ENCODE measurements at places on chromosomes 16 and 17.

- no peak for DNase-seq
Measured at GRCh38 chr16:47254756-47255155, 111.0 kb upstream of the NETO2 start.

DNA sequence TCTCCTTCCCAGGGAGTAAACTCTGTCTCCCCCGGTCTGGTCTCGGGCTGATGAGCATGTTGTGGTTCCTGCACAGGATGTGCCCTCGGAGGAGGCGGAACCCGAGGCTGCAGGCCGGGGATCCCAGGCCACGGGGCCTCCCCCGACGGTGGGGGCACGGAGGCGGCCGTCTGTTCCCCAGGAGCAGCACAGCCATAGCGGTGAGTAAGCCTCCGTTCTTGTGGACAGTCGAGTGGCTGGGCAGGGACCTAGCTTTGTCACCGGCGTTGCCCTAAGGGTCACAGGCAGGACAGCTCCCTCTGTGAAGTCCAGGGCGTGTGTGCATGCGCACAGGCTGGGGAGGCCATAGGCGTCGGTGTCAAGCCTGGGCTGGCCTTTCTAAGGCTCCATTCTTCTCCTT is 3.5 kb downstream of the ZNF213 start:
- peak; percentile 38 for DNase-seq

DNA sequence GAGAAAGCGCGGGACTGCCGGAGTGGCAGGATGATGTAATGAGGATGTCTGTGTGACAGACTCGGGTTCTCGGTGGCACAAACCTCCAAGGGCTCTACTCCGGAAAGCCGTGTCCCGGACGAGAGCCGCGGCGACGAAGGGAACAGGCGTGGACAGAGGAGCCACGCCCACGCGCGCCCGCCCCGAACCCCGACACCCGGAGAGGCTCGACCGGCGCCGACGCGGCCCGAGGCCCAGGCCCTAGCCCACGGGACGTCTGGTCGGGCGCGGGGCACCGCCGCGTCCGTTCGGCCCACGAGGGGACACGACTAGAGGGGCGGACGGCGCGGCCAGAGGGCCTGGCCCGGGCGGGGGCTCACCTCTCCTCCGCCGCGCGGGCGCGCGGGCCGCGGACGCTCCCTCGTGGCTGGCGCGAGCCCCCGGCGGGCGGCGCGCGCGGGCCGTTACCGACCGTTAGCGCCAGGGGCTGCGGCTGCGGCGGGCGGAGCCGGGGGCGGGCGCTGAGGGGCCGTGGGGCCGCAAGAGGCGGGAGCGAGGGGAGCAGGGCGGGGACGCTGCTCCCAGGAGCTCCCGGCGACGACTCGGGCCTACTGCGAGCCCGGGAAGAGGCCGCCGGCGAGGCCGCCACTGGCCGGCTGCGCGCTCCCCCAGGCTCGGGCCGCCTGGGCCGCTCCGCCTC is 2.1 kb upstream of the IRX5 start:
- peak; percentile 90 for DNase-seq

DNA sequence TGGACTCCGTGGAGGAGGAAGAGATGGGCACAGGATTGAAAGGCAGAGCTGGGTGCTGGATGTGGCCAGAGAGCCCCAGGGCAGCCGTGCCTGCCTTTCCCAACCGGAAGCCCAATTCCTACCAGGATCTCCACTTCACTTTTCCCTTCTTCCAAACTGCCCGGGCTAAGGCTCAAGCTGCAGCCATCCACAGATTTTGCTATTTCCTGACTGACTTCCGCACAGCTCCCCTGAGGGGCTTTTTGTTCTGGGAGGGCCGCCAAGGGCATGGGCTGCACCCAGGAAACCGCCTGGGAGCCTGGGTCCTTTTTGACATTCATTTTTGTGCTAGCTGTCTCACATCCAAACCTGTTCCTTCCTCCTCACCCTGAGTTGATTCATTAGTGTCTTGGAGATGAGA is 4.2 kb downstream of the SHISA6 start:
- no peak for DNase-seq

Data from lower lobe of right lung (tissue), 2 donors.